ENCODE measurements at places on chromosomes 7 and 10.

DNA sequence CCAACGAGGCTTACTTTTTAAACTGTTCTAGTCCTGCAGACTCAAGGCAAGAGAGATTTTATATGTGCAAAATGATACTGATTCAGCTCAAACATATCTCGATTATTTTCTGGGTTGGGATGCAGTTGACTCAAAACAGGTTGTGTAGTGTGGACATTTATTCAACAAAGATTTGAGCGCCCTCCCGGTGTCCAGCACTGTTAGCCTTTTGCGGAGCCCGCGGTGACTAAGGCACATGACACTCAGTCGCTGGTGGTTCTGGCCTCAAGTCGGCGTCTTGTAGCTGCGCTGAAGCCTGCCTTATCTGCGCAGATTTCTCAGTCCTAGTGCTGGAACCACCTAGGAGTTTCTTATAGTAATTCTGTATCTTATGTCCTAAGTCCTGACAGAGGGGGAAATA, 938 bp upstream of the CADPS2 start:
- no peak for DNase-seq

- DNase-seq: no peak
Measured at GRCh38 chr7:94580601-94581000, 71.0 kb downstream of the CASD1 start.

DNA sequence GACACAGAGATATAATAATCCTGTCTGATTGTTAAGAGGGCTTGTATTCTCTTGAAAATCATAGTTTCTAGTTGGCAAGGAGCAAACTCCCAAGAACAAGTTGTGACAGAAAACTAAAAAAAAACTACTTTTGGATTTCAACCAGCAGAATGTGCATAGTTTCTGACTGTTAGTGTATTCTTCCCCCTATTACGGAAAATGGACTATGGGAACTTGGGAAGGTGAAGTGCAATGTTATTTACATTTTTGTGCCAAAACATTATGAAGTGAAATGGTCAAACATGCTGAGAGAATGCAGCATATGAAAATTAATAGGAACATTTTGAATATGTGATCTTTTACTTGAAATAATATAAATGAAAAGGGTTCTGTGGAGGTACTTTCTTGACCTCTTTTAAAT, 660.8 kb downstream of the SUGCT start:
- no peak for DNase-seq

DNA sequence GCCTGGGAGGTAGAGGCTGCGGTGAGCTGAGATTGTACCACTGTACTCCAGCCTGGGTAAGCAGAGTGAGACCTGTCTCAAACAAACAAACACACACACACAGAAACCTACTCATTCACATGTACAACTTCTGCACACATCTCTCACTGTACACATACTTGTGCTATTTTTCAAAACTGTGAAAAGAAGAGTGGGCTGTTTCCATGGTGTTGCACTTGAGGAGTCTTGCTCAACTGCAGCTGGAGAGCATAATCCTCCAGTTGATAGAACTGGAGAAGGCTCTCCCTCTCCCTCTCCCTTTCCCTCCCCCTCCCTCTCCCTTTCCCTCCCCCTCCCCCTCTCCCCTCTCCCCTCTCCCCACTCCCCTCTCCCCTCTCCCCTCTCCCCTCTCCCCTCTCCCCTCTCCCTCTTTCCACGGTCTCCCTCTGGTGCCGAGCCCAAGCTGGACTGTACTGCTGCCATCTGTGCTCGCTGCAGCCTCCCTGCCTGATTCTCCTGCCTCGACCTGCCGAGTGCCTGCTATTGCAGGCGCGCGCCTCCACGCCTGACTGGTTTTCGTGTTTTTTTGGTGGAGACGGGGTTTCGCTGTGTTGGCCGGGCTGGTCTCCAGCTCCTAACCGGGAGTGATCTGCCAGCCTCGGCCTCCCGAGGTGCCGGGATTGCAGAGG, 43.7 kb upstream of the DLD start:
- DNase-seq: no peak

- no peak for DNase-seq
Measured at GRCh38 chr7:47389923-47390630, 191.8 kb downstream of the TNS3 start.

GRCh38 chr7:404812-405488, 114.7 kb downstream of the PDGFA start:
- no peak for DNase-seq

GRCh38 chr10:35384265-35384868, 48.1 kb downstream of the CCNY start:
- no peak for DNase-seq

DNA sequence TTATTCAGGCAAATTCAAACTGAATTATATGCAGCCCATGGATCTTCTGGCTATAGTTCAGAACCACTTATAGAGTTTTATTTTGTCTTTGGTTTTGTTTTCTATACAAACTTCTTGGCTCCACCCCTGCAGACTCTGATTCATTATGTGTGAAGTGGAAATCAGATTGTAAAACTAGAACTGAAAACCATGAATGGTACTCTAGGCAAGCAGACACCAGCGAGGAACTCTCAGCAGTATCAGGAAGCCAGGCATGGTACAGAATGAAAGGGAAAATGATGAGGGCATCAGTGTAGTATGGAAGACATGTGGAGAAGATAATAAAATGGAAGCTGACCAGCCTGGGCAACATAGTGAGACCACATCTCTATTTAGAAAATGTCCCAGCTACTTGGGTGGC, 1026.9 kb upstream of the C7orf33 start:
- no peak for DNase-seq

- no peak for DNase-seq
Measured at GRCh38 chr10:32417911-32418547, 27.9 kb upstream of the CCDC7 start.

GRCh38 chr7:20745702-20746101, 41.0 kb downstream of the SP8 start:
- no peak for DNase-seq

DNA sequence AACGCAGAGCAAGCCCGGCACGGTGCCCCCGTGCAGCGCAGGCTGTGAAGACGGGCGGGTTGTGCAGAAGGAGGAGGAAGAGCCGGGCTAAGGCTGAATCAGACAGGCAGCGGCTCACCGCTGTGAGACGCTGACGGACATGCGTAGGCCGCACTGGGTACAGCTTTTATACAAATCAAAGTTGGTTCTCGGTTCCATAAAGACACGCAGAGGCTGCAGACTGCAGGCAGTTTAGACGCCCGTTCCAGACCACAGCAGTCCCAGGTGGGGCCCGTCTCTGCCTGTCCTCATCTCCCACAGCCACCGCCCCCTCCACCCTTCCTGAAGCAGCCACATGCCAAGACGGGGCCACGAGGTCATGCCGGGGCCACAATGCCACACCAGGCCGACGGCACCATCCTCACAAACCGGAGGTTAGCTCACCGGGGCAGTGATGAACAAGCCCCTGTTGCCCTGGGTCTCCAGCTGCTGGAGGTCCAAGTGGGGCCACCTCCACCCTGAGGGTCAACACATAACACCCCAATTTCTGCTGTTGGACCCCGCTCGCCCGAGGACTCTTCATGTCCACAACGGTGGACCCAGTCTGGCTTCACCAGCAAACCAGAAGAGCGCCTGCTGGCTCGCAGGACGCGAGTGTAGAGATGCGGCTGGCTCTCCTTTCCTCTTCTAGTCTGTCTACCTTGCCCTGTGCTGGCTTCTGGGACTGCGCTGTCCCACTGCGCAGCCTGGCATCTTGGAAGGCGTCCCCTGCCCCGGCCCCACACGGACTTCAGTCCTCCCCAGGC, 227.2 kb downstream of the ELFN1 start:
- no peak for DNase-seq
